Kidney epithelial cell (primary cell): ENCODE measurements at places on chromosomes 3 and 15.

DNA sequence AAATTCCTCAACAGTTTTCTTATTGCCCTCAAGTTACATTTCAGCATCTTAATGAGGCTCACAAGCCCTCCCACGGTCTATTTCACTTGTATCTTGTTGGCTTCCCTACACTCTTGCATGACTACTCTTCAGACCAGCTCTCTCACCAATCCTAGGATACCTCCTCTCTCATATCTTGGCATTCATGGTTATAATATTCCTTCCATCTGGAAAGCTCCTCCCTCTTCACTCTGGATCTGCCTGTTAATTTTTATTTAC lies 8.5 kb upstream of the CCDC80 start:
- no peak for DNase-seq

DNA sequence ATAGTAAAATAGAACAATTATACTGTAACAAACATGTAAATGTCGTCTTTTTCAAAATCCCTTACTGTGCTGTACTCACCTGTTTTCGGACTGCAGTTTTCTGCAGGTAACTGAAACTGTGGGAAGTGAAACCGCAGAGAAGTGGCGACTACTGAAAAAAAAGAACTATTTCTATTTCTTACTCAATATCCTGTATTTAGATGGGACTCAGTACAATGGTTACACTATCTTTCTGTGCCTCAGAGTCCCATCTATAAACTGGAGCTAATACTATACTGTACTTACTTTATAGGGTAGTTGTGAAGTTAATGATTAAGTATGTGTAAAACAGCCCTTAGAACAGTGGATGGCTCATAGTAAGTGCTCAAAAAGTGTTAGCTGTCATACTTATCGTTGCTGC lies 14.3 kb upstream of the P2RY12 start:
- no peak for DNase-seq

DNA sequence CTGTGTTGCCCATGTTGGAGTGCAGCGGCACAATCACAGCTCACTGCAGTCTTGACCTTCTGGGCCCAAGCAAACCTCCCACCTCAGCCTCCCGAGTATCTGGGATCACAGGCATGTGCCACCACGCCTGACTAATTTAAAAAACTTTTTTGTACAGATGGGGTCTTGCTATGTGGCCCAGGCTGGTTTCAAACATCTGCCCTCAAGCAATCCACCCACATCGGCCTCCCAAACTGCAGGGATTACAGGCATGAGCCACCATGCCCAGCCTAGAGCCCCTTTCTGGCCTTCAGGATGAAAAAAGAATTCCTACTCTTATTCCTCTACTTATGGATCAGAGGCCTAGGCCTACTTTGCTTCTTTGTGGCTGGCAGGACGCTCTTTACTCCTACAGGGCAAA lies 39.6 kb downstream of the CHAC1 start:
- DNase-seq: no peak

GRCh38 chr15:96338074-96338765 lies 7.7 kb downstream of the NR2F2 start:
- no peak for DNase-seq
